ENCODE measurements at places on chromosomes 12 and 14. TPM values are rescaled to one million over a fixed set of nuclear protein-coding genes. Genes with fewer than 3 reads are reported as not detected.
A peak's percentile ranks its signal among the peaks of the same experiment; 100 is the strongest.

Gene TMEM119
- 7.2 TPM for total RNA-seq

Gene ACVRL1
- 121 TPM for total RNA-seq

DNA sequence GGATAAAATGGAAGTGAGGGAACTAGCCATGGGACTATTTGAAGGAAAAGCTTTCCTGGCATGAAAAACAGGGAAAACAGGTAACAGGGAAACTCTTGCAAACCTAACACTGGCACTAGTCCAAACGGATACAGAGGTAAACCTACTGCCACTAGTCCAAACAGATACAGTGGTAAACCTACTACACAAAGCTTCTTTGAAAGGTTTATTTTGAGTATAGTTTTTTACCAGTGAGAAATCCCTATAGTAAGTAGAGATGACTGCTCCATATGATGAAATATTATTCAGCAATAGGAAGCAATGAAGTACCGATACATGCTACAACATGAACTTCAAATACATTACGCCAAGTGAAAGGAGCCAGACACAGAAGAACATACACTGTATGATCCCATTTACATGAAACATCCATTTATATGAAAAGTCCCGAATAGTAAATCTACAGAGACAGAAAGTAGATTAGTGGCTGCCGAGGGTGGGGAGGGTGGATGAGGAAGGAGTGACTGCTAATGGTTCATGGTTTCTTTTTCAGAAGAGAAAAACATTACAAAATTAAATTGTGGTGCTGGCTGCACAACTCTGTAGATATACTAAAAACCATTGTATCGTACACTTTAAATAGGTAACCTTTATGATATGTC lies 25.5 kb downstream of the SPTLC2 start:
- peak overlapping the region; percentile 83 for H3K27ac ChIP-seq
- H3K4me1 ChIP-seq = peaks cover 2% of the 10 kb centered on the region
- H3K36me3 ChIP-seq = no peaks in the 10 kb centered on the region
- no peak overlapping the region for H3K4me3 ChIP-seq

Gene VDR
- total RNA-seq = 140 TPM

Gene ITGA5
- 7.8 TPM for total RNA-seq

All from colonic mucosa (tissue), 4 donors.